ENCODE measurements at places on chromosomes 4 and X. TPM values are rescaled to one million over a fixed set of nuclear protein-coding genes. Genes with fewer than 3 reads are reported as not detected.

TRAM1L1 gene
- total RNA-seq = 3.2 TPM

ANKRD50 gene
- total RNA-seq = 56.6 TPM

IL2 gene
- not detected for total RNA-seq

GNRHR gene
- not detected for total RNA-seq

TEX13A gene
- total RNA-seq = not detected

Data from skin of body (tissue), 3 donors.